D341Med (cell line): ENCODE measurements at places on chromosomes 1 and 21.

DNA sequence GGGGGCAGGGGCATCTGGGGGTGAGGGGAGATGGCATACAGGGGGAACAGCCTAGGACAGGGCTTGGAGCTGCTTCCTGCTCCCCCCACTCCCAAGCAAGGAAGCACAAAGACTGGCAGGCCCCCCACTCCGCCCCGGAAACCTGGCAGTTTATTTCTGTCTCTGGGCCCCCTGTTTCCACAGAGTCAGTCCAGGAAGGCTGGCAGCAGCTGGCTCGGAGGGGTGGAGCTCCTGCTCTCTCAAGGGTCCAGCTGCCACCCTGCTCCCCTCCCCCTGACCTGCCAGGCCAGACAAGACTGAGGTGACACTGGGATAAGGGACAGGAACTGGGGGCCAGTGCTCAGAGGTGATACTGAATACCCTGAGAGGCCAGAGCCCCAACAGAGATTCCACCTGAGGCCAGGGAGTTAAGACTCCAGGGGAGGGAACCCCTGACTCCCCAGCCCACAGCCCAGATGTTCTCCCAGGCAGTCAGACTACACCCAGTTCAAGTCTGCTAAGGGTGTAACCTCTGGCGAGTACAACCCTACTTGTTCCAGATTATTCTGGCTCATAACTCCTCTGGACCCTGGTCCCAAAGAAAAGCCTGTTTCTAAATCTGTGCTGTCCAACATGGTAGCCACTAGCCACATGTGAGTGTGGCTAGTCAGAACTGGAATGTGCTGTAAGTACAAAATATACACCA lies 26.3 kb downstream of the AHDC1 start:
- DNase-seq, result no peak

DNA sequence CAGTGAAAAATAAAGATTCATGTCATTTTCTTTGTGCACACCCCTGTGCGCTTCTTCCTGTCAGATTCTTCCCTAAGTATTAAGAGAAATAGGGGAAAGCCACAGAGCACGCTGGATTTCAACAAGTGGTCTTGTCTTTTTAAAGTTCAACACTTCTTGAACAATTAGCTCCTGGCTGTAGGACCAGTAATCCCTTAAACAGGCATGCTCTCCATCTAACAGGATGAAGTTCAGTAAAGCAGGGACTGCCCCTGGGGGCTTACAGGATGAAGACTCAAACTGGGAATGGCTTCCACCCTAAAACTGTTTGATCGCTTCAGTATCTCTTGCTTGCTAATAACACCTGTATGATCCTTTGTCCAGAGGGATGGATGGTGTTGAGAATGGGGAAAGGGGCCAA lies 4.2 kb downstream of the PSMB4 start:
- no peak for DNase-seq

DNA sequence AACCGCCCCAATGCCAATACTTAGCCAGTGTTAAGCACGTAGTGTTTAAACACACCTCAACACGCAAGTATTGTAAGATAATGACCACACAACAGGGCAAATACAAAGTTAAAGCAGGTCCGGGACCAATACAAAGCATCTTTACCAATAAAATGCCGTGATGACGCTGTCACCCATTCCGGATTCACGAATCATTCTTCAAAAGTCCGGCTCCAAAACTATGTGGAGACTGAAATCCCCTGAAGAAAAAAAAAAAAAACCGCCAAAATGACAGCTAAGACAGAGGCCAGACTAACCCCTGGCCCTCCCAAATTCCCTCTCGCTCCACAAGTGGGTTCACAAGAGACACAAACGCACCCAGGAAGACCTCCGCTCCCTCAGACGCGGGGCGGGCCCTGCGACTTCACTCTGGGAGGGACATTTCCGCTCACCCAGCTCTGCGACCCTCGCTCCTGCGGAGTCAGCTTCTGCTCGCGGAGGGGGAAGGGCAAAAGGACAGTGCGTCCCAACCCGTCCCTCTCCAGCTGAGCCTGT lies 625 bp upstream of the DARS2 start:
- no peak for DNase-seq

- DNase-seq, result no peak
Measured at GRCh38 chr1:160971618-160972056, 17.0 kb upstream of the ITLN2 start.

GRCh38 chr1:101086783-101087182 lies 61.2 kb upstream of the DPH5 start:
- DNase-seq, result no peak

DNA sequence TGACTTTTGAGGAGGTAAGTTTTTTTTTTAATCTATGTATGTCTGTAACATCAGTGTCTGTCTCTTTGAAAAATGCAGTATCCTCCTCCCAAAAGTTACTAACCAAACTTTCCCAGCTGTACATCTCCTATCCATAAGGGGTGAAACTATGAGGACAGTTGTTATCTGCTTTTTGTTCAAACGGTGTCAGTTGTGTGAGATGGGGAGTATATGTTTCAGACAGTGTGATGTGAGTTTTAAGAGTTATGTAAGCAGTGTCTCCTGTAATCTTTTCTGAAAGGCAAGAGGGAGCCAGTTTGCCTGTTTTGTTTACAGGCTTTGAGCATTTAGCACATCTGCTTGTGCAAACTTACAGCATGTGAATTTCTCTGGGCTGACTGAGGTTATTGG lies 34.8 kb upstream of the CACYBP start:
- no peak for DNase-seq
